ENCODE measurements at places on chromosomes 13 and 19.
A peak's percentile ranks its signal among the peaks of the same experiment; 100 is the strongest.

- DNase-seq: no peak
Observed at GRCh38 chr13:95156208-95156607, 145.0 kb downstream of the ABCC4 start.

DNA sequence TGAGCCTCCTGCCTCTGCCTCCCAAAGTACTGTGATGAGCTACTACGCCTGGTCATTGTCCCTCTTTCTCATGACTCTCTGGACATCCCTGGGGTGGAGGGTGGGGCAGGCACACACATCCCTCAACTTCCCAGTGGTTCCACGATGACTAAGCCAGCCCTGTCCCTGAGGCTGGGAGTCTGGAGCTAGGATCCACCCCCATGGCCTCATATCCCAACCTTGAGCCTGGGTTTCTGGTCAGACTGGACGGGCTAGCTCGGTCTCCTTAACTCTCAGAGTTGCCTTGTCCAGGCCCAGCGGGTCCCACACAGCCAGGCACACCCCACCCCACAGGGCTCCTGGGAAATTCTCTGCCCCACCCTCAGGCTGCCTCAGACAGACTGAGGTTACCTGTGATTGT, 19.6 kb downstream of the IER2 start:
- no peak for DNase-seq

DNA sequence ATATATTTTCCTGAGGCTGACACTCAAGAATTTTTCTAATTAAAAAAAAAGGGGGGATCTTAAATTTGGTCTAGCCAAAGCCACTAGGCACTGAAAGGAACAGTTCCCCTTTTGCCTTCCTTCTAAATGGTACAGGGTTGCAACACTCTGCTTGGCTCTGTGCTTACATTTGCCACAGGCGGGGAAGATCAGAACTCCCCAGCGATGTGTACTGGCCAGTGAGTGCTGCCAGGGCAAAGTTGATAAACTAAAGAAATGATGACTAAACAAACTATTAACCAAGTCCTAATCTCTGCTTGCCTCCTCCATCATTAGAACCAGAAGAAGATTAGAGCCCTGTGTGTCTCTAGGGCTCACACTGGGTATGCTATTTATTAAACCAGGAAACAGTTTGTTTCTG, 75.3 kb upstream of the SCEL start:
- no peak for DNase-seq

DNA sequence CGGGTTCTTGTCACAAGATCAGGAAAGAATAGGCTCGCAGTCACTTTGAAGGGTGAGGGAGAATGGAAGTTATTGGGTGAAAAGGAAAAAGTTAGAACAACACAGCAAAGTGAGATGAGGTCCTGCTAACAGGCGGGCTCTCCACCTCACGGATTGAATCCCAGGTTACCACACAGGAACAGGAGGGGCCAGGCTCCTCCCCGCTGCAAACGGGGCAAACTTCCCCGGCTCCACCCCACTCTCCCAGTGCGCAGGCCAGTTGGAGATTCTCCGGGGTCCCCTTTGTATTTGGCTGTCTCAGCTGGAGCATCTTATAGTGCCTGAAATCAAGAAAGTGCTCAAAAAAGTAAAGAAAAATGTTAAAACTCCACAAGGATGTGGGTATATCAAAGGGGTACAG, 78.3 kb upstream of the IPO5 start:
- no peak for DNase-seq

DNA sequence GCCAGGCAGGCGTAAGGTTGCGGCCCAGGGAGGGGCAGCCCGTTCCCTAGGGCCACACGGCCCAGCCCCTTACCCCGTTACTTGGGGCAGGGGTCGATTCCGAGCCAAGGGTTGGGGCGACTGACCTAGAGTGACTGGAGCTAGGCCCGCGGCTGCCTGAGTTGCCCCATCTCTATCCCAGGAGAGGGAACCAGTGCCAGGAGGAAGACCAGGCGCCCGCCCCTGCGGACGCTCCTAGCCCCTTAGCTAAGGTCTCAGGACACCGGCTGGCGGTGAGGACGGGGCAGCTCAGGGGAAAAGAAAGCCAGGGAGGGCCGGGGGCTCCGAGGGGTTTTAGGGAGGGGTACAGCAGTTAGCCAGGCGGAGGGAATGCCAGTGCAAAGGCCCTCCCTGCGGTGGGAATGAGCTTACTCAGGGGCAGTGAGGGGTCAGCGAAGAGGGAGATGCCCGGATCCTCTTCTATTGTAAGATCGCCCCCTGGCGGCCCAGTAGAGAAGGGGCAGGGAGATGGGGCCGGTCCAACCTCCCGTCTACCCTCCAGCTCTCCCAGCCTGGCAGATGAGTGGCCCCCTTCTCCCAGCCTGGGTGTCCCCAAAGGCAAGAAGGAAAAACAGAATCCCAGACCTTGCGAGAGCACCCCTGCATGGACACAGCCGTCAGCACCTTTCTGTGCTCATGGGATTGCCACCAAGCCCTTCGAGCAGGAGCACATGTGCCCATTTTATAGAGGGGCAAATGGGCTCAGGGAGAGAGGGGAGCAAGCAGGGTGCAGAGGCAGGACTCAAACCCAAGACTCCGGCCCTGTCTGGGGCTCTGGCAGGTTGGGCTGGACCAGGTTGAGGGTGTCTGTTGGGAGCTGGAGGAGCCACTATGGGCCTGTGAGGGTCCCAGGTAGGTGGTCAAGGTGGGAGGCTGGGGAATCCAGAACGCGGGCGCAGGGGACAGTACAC, 16.3 kb downstream of the CILP2 start:
- DNase-seq: peak; percentile 42

- no peak for DNase-seq
Observed at GRCh38 chr19:17889609-17890214, 18.0 kb downstream of the SLC5A5 start.

- DNase-seq: no peak
Observed at GRCh38 chr19:23716792-23717191, 29.8 kb upstream of the ZNF675 start.

DNA sequence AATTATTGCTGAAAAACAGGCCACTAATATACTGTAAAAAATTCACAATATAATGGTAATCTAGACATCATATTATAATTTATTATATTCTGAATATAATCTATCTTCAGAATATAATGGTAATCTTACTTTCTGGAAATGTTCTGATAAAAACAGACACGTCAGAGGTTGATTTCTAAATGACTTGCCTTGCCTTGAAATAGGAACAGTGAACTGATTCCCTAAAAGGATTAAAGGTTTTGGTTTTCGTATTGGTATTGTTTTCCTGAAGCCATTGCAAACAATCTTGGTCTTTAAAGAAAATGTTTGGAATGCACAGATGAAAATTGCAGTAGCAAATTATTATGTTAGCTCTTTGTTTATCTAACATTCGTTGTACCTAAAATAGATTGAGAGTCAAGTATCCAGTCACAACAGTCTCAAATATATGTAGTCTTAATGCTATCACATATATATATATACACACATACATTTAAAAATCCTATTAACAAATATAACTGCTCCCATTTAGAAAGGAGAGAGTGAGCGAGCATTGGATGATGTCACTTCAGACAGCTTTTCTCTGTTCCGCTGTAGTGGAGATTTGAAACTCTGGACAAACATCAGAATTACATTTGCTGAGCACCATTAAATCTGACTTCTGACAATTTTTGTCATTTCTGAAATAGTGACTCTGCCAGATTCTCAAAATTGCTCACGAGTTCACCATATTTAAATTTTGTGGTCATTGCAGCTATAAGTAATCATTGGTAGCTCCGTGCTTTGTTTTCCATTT, 1.7 kb downstream of the ITM2B start:
- no peak for DNase-seq
